Smooth muscle cell of bladder (primary cell): ENCODE measurements at places on chromosomes 4 and X. TPM values are rescaled to one million over a fixed set of nuclear protein-coding genes. Genes with fewer than 3 reads are reported as not detected.

The BLOC1S4 gene
- total RNA-seq: 14.1 and 16.7 TPM in 2 replicates

The AVPR2 gene
- total RNA-seq: not detected in 2 replicates

The CXorf66 gene
- not detected in 2 replicates for total RNA-seq

The SPATA18 gene
- 13.9 and 22.6 TPM in 2 replicates for total RNA-seq

The BANK1 gene
- 0.57 and 0.65 TPM in 2 replicates for total RNA-seq

The RBMXL3 gene
- not detected in 2 replicates for total RNA-seq

The CDS1 gene
- 0.28 and 0.43 TPM in 2 replicates for total RNA-seq

The ERAS gene
- not detected in 2 replicates for total RNA-seq

The TEC gene
- total RNA-seq: 0.28 and 0.71 TPM in 2 replicates
